ENCODE measurements at places on chromosomes 5 and 9.

DNA sequence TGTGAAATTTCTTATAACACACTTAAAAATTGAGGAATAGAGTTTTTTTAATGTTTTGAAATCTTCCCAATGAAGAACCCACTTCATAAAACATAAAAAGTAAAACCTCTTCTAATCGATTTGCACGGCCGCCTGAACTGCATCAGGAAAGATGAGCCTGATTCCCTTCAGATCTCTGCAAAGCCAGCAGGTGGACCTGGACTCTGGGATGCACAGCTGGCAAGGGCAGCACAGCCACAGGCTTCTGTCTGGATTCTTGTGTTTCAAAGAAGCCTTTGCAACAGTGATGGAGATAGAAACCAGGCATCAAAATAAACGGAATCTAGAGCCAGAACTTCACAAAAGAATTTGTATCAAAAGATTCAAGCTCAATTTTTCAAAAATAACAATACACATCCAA lies 36.0 kb upstream of the SPATA31C2 start:
- no peak for DNase-seq

GRCh38 chr5:135468541-135468940 lies 16.4 kb upstream of the TIFAB start:
- DNase-seq, result no peak

GRCh38 chr5:6081727-6082210 lies 296.6 kb downstream of the MED10 start:
- DNase-seq, result no peak

- DNase-seq, result no peak
Measured at GRCh38 chr9:101269591-101270283, 115.1 kb downstream of the BAAT start.

DNA sequence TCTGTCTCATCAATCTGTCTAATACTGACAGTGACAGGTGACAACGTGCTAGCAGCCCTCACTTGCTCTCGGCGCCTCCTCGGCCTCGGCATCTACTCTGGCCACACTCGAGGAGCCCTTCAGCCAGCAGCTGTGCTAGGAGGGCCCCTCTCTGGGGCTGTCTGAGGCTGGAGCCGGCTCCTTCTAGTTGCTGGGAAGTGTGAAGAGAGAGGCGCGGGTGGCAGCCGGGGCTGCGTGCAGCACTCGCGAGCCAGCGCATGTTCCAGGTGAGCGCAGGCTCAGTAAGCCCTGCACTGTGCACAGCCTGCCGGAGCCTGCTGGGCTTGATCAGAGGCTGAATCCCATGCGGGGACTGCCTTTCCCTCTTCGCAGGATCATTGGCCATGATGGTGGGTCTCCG lies 330.7 kb downstream of the CDH10 start:
- DNase-seq, result no peak

- DNase-seq, result no peak
Measured at GRCh38 chr5:18091142-18091541, 456.9 kb downstream of the TAF11L14 start.

GRCh38 chr9:136572828-136573625 lies 27.2 kb upstream of the NOTCH1 start:
- DNase-seq, result no peak

- DNase-seq, result no peak
Measured at GRCh38 chr5:71586052-71586940, 844 bp upstream of the MCCC2 start.

DNA sequence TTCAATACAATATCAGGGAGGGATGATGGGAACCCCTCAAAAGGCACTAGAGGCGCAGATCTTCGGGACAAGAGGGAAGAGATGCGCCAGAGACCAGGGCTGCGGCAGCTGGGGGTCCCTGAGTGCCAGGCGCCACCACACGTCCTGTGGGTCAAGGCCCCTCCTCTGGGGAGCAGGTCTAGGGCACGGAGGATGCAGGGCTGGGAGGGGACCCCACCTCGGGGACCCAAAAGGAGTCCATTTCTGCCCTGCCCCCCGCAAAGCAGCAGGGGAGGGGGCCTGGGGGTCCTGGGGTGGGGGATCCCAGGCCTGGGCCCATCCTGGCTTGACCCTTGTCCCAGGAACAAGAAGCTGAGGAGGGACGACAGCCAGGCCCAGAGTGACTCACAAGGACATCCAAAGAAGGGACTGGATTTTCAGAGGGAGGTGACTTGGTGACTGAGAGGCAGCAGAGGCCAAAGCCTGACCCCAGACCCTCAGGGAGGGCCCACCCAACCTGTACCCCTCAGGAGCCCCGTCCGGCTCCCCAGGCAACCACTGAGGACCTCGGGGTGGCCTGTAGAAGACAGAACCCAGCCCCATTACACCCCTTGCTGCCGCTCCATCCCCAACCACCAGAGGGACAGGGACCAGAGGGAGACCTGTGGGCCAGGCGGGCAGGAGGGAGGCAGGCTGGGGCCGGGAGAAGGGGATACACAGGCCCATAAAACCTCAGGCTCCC lies 54.2 kb downstream of the LRSAM1 start:
- DNase-seq, result peak; percentile 28

DNA sequence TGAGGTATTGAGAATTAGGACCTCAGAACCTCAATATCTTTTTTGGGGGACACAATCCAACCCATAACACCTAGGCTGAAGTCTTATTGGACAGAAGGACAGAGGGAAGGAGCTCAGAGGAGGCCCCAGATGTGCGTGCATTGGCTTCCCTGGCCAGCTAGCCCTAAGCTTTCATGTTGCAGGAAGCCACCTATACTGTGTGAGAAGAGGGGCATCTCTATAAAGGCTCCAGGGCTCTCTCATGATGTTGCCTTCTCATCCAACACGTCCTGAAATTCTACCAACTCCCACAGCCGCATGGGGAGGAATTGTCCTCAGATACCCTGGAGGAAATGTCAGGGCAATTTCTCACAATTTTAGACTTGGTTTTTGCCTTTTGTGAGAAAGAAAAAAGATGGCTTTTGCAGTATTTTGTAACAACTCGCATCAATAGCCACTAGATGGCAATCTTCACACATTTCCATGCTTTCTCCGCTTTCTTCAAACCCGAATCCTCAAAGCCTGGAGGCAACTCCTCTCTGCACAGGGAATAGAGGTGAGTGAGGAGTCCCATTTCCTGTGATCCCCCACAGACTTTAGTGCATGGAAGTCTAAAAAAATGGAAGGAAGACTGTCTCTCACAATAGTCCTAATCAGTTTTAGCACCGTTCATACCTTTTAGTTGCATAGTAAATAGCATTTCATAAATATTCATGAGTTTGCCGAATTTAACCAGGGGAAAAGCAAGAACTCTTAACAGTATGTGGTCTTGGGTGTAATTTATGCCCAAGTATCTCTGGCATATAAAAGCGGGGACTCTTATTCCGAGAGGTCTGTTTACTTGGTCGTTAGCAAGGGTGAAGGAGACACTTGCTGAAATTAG lies 7.4 kb upstream of the PPP3R2 start:
- DNase-seq, result no peak

DNA sequence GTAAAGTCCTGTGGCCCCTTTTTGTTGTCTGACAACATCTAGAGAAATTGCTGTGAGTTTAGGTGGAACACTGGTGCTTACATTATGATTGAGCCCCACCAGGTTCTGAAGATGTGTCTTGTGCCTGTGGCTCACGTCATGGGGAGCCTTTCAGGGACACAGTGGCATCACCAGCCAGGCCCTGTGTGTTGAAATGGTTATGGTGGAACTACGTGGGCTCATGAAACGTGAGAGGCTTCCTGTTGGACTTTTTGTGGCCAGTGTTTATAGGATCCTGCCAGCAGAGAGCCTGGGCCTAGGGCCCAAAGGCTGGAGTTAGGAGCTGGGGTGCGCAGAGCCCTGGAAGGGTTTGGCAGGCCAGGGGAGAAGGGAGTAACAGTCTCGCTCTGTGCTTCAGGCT lies 46.8 kb downstream of the TENT4A start:
- DNase-seq, result no peak

- DNase-seq, result no peak
Measured at GRCh38 chr5:133509742-133510079, 102.6 kb downstream of the FSTL4 start.

Data from stimulated activated CD4-positive, alpha-beta T cell treated with anti-CD3 and anti-CD28 coated beads, Interleukin-2, amount 100 ng/mL, for 48 hours (primary cell).